ENCODE measurements at places on chromosomes 7 and 10.

DNA sequence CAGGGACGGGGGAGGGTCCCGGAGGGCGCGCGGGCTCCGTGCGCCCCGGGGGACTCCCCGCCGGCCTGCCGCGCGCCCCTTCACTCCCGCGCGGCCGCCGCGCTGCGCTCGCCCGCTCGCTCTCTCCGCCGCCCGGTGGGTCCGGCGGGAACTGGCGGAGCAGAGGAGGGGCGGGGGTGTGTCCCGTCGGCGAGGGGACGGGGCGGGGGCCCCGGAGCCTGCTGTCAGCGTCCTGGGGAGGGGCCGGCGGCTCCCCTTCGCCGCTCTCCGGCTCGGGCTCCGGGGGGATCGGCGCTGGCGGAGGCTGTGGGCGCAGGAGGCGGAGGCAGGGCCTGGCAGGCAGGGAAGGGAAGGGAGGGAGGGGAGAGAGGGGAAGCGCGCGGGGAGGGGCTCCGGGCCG lies at the start of gene SH3PXD2A:
TSS of gene SH3PXD2A (minus strand) at position 153 of the 400 bp plus-strand sequence. CDS start 310 bp downstream, outside the sequence.
- DNase-seq, result peak; percentile 70

GRCh38 chr10:80855348-80855971 lies 317.8 kb downstream of the SH2D4B start:
- DNase-seq, result no peak

GRCh38 chr10:73856261-73856660 lies 18.1 kb downstream of the CAMK2G start:
- DNase-seq, result no peak

- DNase-seq, result no peak
Observed at GRCh38 chr7:128434413-128435326, 21.0 kb upstream of the HILPDA start.

- no peak for DNase-seq
Observed at GRCh38 chr10:122276611-122277208, 5.6 kb downstream of the BTBD16 start.

DNA sequence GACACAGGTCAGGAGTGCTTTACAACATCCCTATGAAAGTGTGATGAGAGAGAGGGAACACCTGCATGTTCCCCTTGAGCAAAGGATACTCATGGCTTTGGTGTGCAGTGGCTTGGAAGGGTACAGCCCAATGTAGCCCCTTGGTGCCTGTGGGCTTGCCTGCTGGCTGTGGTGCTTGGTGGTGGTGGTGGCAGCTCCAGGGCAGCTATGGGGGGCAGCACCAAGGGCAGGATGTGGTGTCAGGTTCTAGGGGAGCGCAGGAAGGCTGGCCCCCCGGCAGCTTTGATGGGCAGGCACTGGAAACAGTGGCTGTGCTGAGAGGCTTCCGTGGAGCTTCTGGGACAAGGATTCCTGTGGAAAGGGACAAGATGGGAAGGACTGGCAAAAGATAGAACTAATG lies 464.0 kb upstream of the ZMIZ1 start:
- no peak for DNase-seq

GRCh38 chr7:37534893-37535610 lies 86.4 kb upstream of the ELMO1 start:
- no peak for DNase-seq

- DNase-seq, result no peak
Observed at GRCh38 chr7:33886149-33886623, 19.2 kb upstream of the BMPER start.

DNA sequence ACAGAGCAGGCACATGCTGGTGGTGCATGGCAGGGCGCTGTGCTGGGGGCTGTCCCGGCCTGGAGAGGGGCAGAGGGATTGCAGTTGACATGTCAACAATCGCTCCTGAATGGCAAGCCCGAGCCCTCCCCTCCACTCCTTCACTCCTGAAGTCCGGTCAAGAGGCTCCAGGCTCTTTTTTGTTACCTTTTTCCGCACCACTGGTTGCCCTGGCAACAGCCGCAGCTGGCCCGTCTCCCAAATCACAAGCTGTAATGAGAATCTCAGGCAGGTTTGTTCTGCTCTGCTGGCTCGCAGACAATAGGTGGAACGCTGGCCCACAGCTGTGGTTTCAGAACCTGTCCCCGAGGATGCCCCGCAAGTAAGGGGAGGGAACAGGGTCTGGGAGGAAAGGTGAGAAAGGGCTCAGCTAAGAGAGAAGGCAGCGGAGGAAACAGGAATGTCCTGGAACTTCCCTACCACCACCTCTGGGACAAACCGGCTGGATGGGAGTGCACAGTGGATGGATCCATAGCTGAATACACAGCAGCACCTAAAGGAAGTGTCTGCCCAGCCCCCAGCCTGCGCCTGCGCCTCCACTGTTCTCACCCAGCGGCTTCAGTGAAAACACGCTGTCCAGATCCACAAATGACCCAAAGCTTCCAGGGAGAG lies 58.9 kb downstream of the CALML3 start:
- DNase-seq, result no peak

DNA sequence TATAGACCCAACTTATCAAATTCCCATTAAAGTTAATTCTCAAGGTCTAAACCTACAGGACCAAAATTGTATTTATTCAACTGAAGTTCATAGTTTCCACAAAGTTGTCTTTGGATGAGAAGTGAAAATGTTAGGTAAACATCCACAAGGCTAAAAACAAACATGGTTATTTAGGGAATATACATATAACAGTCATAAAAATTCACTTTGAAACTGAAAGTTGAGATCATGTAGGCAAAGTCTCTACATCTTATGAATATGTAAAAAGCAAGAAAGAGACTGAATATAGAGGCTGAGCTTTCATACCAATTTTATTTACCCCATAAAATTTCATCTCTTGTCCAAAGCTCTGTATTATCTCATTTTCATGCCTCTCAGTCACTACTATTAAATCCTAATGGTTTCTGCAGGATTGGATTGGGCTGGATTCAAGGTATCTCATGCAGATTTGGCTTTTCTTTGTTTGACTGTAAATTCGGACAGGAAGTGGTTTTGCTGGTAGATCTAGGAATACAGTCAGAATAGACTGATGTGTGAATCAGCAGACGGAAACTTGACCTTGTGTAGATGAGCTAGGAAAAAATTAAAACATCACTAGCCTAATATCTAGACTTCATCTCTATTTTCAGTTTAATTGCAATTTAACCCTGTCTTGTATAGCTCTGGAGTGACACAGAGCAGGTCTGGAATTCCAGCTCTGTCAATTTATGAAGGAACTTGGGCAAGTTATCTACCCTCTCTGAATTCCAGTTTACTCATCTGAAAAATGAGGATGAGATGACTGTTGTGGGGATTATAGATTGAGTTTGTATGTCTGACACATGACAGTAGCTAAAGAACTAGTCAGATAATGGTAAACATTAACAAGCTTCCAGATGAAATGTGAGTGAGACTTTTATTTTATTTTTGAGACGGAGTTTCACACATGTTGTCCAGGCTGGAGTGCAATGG lies 27.3 kb upstream of the SKAP2 start:
- no peak for DNase-seq

GRCh38 chr7:157096286-157097055 lies 42.3 kb upstream of the UBE3C start:
- no peak for DNase-seq

DNA sequence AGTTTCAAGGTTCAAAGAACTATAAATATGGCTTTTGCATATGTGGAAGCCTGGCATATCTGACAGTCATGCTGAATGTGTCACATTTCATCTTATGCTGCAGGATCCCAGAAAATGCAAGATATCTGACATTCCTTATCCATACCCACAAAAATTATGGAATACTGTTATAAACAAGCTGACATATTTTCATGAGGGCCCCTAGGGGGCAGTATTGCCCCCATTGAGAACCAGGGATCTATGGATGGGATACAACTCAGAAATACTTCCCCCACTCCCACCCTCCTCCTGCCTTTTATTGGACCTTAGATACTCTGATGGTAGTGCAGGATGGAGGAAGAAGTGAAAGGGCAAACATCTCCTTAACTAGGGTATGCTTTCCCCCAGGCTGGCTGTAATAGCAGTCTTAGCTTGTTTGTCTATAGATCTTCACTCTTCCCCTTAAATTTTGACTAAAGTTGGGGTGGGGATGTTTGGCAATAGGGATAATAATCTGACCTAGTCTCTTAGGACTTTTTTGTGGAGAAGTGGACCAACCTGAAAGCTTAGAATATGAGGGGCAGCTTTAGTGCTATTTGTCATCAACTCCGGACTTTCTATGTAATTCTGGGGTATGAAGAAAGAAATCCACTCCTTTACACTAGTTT lies 3.5 kb upstream of the GNGT1 start:
- peak; percentile 57 for DNase-seq

GRCh38 chr7:106054156-106054910 lies 57.8 kb downstream of the SYPL1 start:
- no peak for DNase-seq

GRCh38 chr7:129376076-129376777 lies 58.0 kb upstream of the STRIP2 start:
- peak; percentile 49 for DNase-seq

DNA sequence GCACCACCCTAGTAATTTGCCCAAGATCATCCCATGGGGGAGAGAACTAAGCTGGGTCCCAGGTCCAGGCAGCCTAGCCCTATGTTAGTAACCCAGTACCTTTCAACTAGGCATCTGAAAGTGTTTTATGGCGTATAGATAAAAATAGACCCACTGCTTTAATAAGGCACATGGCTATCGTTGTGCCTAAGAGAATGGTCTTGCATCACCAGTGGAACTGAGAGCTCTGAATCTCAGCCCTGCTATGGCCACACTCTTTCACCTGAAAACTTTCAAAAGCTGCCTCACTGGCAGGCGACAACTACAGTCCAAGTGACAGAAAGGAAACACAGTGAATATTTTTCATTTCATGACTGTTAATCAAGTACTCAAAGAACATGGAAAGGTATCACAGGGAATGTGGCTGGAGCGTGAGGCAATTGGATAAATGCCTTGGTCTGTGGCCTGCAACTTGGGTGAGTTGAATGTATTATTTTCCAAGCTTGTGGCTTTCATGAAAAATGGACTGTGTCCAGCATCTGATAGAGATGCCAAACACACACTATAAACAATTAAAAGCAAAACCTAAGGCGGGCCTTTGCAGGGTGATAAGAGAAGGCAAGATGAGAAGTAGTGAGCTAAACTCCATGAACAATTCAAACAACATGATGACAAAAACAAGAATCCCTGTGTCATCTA lies 18.0 kb upstream of the SFMBT2 start:
- DNase-seq, result no peak

DNA sequence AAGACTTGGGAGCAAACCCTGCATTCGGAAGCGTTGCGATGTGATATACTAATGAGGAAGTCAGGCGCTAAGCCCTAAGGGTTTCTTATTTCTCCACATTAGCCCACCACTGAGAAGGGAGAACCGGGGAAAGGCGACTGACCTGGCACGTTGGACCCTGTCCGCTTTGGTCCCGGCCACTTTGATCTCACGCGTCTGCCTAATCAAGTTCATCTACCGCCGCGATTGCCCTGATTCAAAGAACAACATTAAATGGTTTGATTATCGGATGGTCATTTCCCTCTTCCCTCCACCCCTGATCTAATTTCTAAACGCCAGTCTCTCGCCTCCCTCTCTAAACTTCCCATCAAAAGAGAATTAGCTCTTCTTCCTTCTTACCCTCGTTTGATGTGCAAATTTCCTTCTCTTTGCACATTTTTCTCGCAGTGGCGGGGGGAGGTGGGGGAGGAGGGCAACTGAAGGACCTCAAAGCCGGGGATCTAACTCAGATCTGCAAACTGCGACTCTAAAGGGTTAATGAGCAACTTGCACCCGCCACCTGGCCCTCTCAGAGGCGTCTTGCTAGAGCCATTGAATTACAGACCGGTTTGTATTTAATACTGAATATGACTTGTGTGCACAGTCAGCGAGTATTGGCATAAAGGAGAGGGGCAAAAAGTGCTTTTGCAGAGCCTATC lies 687 bp upstream of the DKK1 start:
- no peak for DNase-seq

- DNase-seq, result no peak
Observed at GRCh38 chr7:82164813-82165212, 278.8 kb downstream of the CACNA2D1 start.

DNA sequence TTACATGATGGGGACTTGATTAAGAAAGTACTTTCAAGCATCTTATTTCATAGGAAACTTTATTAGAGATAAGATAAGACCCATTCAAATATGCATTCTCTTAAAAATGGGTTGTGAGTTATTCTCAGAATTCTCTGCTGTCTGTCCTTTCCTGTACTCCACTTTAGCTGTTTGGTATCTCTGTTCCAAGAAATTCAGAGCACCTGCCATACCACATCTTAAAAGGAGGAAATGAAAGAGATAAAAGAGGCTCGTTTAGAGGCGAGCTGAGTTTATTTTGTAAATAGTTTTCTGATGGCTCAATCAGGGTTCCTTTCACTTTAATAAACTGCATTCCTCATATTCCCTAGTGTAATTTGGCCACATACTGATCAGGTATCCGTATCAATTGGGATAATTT lies 87.2 kb downstream of the MDFIC start:
- DNase-seq, result no peak

DNA sequence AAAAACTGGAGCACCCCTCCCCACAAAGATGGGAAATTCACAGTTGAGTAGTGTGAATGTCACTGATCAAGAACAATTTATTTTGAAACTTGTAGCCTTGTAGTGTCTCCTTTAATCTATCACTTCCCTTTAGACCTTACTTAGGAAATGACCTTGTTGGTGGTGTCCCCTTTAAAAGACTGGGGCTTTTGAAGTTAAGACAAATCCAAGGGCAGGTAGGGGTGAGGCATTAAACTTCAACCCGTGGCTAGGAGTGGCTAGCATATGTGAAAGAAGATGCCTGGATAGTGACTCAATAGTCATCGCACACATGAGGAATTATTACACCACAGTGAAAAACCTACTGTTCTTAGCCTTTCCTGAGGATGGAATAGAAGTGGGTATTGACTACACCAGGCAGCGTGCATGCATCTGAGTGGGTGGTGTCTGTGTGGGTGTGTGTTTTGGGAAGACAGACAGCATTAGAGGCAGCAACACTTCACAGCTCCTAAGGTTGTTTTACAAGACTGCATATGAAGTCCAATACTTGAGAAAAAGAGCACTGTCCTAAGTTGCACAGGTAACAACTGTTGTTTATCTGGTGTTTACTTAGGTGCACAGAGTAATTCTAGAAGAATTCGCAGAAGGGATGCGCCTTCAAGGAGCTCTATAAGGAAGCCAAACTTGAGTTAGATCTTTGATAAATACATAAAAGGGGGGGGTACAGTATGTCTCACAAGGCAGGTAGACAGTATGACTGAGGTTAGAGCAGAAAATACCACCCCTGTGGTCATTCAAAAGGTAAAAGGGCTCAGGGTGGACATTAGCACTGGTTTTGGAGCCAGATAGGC lies 32.9 kb downstream of the ABLIM1 start:
- peak; percentile 45 for DNase-seq

GRCh38 chr7:91165006-91165845 lies 99.0 kb upstream of the FZD1 start:
- peak; percentile 88 for DNase-seq

DNA sequence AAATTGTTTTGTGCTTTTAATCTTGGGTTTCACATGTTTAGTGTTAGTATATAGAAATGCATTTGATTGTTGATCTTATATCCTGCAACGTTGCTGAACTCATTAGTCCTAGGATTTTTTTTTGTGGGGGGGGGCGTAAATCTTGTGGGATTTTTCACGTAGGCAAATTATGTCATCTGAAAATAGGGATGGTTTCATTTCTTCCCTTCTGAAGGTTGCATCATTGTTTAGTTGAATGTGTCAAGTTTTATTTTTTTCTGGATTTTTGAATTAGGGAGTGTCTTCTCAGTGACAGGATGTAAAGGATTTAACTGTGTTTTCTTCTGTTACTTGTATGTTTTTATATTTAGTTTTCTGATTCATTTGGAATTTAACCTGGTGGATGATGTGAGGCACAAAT lies 26.7 kb downstream of the MKLN1 start:
- no peak for DNase-seq
